ENCODE measurements at places on chromosomes 1 and 21.

DNA sequence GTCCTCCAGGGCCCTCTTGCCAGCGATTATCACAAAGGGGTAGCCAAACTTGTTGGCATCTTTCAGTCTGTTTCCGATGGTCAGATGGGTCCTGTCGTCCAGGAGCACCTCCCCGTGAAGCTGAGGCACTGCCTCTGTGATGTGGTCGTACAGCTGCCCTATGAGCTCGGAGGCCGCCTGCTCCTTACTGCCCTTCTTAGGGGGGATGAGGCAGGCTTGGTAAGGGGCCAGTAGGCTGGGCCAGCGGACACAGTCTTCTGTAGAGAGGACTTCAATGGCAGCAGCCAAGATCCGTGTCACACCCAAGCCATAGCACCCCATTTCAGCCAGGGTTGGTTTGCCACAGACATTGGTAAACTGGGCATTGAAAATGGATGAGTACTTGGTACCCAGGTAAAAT, 6.5 kb downstream of the PARS2 start:
- no peak for DNase-seq

GRCh38 chr1:34851431-34852105, 8.0 kb downstream of the SMIM12 start:
- peak; percentile 65 for DNase-seq

DNA sequence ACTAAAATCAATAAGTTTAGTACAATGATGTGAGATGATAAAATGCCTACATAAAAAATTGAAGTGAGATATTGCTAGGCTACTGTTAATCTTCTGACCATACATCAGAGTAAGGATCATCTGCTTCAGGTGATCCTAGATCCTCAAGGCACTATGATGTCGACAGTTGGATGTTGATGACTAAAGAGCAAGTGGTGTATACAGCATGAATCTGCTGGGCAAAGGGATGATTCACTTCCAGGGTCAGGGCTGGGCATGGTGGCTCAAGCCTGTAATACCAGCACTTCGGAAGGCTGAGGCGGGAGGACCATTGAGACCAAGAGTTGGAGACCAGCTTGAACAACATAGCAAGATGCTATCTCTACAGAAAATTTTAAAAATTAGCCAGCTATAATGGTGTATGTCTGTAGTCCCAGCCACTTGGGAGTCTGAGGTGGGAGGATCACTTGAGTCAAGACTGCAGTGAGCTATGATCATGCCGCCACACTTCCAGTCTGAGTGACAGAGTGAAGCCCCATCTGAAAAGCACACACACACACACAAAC, 24.6 kb downstream of the NUF2 start:
- no peak for DNase-seq

GRCh38 chr1:201217851-201218250, 27.2 kb downstream of the IGFN1 start:
- DNase-seq: peak; percentile 8

DNA sequence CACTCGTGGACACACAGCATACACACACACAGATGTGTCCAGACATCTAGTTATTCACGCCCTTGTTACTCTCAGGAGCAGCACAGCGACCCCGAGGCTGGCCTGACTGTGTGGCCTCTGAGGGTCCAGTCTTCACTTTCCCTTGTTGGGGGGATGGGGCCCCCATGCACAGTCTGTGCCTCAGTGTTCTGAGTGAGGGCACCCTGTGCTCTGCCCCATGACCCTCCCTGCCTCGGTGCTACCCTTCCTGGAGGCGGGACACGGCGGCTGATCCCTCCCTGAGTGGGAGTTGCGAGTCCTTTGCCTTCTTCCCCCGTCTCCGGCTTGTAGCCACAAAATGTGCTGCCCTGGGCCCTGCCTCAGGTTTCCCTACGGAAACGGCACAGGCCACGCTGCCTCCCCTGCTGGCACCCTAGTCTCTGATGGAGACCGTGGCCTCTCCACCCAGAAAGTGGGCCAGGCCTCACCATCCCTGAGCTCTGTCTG, 8.6 kb downstream of the CSTB start:
- DNase-seq: no peak

- no peak for DNase-seq
These were observed 127.9 kb downstream of the CSMD2 start for GRCh38 chr1:34037109-34037508.

DNA sequence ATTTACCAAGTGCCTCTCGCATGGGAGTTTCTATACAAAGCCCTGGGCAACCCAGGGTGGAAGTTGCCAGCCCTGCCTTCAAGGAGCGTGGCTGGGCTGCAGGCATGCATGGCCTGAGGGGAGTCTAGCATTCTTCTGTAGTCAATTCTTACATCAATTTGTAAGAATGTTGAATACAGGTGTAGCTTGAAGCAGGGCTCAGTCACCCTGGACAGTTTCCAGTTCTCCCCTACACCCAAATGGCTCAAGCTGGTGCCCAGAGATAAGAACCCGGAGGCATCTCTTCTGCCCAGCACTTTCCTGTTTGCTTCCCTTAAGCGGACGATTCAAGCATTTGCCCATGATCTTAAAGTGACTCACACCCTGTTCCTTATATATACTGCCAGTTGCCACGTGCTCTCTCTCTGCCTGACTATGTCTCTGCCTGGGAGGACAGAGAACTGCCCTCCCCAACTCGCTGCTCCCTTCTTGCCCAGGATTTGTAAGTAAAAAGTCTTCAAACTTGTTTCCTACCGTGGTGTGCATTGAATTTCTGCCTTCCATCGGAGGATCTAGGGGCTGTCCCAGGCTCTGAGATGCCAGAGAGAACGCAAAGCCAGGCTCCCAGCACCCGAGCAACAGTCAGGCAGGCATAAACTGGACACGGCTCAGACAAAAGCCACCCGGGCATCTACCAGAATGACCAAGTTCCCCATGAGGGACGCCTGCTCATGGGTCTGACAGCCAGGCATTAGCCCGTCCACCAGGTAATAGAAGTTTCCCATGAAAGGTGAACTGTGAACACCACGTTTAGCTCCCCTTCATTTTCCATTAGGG, 50.9 kb upstream of the AJAP1 start:
- DNase-seq: no peak

DNA sequence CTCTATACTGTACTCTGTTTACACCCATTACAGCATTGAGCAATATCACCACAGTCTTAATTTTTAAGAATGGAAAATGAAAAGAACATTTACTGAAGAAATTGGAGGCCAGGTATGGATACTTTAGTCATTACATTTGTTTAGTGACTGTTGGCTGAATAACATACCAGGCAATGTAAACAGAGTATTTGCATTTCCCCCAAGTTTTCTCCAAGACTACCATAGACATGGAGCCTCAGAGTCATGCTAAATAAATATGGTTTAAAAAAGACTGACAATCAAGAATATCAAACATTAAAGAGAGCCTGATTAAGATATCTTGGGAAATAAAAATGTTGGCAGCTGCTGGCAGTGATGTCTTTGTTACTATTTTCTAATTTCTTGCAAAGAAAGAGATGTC, 136.9 kb upstream of the ADAMTS5 start:
- DNase-seq: no peak

GRCh38 chr1:109931189-109931731, 20.6 kb downstream of the CSF1 start:
- peak; percentile 78 for DNase-seq
